ENCODE measurements at places on chromosomes 1 and 21.

- no peak for DNase-seq
These were observed 280.5 kb downstream of the PLPP3 start for GRCh38 chr1:56298866-56299265.

DNA sequence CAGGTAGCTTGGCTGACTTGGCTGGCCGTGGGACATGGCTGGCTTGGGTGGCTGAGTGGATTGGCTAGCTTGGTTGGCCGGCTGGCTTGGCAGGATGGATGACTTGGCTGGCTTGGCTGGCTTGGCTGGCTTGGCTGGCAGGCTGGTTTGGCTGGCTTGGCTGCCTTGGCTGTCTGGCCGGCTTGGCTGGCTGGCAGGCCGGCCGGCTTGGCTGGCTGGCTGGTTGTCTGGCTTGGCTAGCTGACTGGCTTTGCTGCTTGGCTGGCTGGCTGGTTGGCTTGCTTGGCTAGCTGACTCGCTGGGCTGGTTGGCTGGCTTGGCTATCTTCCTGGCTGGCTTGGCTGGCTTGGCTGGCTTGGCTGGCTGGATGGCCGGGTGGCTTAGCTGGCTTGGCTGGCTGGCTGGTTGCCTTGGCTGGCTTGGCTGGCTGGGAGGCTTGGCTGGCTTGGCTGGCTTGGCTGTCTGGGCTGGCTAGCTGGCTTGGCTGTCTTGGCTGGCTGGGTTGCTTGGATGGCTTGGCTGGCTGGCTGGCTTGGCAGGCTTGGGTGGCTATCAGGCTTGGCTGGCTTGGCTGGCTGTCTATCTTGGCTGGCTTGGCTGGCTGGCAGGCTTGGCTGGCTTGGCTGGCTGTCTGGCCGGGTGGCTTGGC lies 129.7 kb upstream of the FAM72C start:
- peak; percentile 2 for DNase-seq

- DNase-seq, result no peak
These were observed 193.5 kb downstream of the PAPPA2 start for GRCh38 chr1:176656257-176656995.

DNA sequence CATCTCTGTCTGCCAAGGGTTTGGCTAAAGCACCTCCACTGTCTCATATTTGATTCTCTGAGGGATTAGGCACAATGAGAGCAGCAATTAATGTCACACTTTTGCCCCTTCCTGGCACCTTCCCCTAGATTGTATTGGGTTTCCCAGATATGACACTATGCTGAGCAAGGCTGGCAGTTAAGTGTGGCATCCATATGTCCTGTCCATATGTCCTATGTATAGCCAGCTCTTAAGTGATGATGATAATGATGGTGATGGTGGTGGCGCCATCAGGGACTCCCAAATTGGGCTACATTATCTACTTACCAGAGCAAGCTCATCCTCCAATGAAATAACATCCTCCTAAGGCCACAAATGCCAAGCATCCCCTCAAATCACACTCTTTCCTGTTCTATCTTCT lies 13.5 kb upstream of the LORICRIN start:
- DNase-seq, result no peak

GRCh38 chr1:95440511-95440910 lies 206.5 kb downstream of the RWDD3 start:
- DNase-seq, result no peak

- DNase-seq, result no peak
These were observed 57.9 kb upstream of the PAXBP1 start for GRCh38 chr21:32829504-32829903.

DNA sequence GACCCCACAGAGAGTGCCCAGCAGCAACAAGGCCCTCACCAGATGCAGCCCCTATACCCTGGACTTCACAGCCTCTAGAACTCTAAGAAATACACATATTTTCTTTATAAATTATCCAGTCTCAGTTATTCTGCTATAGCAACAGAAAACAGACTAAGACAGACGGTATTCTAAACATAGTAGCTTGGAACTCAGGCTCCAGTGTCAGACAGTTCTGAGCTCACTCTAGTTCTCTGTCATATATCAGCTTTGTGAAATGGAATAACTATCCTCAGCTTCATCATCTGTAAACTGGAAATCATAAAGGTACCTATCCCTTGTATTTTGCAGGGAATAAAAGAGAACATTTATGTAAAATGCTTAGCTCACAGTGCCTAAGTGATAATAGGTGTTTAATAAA lies 127.4 kb downstream of the GLUL start:
- no peak for DNase-seq

GRCh38 chr1:156624814-156625435 lies 5.7 kb downstream of the HAPLN2 start:
- no peak for DNase-seq

DNA sequence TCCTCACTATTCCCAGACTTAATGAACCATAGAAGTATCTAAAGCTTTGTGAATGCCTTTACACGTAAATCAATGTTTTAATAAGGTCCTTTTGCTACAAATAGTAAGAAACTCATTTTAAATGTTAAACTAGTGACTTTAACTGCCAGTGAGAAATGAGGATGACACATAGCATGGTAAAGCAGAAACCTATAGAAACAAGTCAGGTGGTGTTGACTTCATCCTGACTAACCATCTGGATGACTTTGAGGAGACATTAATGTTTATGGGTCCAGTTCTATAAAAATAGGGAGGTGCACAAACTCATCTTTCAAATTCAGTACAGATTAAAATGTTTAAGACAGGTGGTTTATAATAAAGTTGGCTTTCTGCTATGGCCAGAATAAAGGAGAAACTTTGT lies 85.4 kb downstream of the COLGALT2 start:
- DNase-seq, result no peak

- DNase-seq, result no peak
These were observed 147.1 kb downstream of the CNIH3 start for GRCh38 chr1:224763126-224763775.

All from activated CD4-positive, CD25-positive, alpha-beta regulatory T cell treated with anti-CD3 and anti-CD28 coated beads, Interleukin-2, amount 50 U/mL, for 16 hours (primary cell).